ENCODE measurements at places on chromosomes 5 and 9. TPM values are rescaled to one million over a fixed set of nuclear protein-coding genes. Genes with fewer than 3 reads are reported as not detected.

DNA sequence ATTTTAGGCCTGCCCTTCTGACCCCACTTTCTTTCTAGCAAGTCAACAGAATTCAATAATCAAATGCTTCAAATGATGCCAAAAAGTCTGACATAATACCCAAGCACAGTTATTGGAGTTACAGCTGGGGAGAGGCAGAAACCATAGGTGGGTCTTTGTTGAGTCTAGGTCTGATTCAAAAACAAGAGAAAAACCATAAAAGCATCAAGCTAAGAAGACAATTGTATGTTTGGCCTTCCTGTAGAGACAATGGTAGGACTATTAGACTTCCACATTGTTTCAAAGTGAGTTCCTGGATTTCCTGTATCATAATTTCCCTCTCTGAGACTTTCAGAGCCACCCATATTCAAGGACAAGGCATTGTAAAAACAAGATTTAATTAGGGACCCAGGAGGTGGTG lies 16.8 kb upstream of the CCDC192 start:
- H3K36me3 ChIP-seq = no peaks in the 10 kb centered on the region
- no peaks in the 10 kb centered on the region for H3K27me3 ChIP-seq
- DNase-seq = no peak
- no peak overlapping the region for H3K27ac ChIP-seq

GRCh38 chr9:133945314-133945975 lies 46.7 kb downstream of the VAV2 start:
- H3K4me1 ChIP-seq = peaks cover 32% of the 10 kb centered on the region
- H3K27me3 ChIP-seq = no peaks in the 10 kb centered on the region
- peak; percentile 89 for DNase-seq
- peak overlapping the region; percentile 35 for H3K4me3 ChIP-seq
- H3K36me3 ChIP-seq = no peaks in the 10 kb centered on the region

Gene NRG2
- total RNA-seq = 21.0 TPM

DNA sequence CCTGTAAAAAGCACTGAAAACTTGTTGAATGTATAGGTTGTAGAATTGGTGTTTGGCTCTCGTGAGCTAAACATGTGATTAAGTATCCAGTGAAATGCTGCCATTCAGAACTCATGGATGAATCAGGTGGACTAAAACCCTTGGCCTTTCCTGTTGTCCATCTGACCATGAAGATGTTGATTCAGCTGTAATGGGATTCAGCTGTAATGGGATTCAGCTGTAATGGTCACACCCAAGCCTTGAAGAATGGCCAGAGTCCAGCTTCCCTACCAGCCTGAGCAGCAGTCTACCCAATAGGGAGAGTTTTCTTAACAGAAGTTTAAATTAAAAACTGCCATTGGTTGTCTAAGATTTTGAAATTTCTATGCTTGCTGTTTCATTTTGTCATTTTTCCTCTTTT lies 18.1 kb downstream of the MAMDC2 start:
- no peak overlapping the region for H3K27ac ChIP-seq
- no peaks in the 10 kb centered on the region for H3K36me3 ChIP-seq
- H3K4me1 ChIP-seq = no peaks in the 10 kb centered on the region
- no peaks in the 10 kb centered on the region for H3K27me3 ChIP-seq

Gene WNK2
- 0.08 TPM for total RNA-seq

DNA sequence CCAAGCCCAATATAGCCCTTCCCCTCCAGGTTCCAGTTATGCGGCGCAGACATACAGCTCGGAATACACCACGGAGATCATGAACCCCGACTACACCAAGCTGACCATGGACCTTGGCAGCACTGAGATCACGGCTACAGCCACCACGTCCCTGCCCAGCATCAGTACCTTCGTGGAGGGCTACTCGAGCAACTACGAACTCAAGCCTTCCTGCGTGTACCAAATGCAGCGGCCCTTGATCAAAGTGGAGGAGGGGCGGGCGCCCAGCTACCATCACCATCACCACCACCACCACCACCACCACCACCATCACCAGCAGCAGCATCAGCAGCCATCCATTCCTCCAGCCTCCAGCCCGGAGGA lies 6.3 kb downstream of the NR4A3 start:
- no peaks in the 10 kb centered on the region for H3K36me3 ChIP-seq
- no peak overlapping the region for H3K4me3 ChIP-seq
- H3K27me3 ChIP-seq = peaks cover 7% of the 10 kb centered on the region
- H3K4me1 ChIP-seq = peaks cover 12% of the 10 kb centered on the region
- DNase-seq = no peak

GRCh38 chr5:53087621-53088121 lies 21.9 kb downstream of the MOCS2 start:
- H3K27ac ChIP-seq = no peak overlapping the region
- H3K27me3 ChIP-seq = no peaks in the 10 kb centered on the region
- DNase-seq = no peak
- H3K4me3 ChIP-seq = no peak overlapping the region
- H3K4me1 ChIP-seq = peaks cover 11% of the 10 kb centered on the region

GRCh38 chr9:135083831-135084230 lies 3.6 kb upstream of the OLFM1 start:
- no peaks in the 10 kb centered on the region for H3K4me1 ChIP-seq
- no peak overlapping the region for H3K4me3 ChIP-seq
- no peaks in the 10 kb centered on the region for H3K36me3 ChIP-seq
- DNase-seq = no peak
- peaks cover 3% of the 10 kb centered on the region for H3K27me3 ChIP-seq

DNA sequence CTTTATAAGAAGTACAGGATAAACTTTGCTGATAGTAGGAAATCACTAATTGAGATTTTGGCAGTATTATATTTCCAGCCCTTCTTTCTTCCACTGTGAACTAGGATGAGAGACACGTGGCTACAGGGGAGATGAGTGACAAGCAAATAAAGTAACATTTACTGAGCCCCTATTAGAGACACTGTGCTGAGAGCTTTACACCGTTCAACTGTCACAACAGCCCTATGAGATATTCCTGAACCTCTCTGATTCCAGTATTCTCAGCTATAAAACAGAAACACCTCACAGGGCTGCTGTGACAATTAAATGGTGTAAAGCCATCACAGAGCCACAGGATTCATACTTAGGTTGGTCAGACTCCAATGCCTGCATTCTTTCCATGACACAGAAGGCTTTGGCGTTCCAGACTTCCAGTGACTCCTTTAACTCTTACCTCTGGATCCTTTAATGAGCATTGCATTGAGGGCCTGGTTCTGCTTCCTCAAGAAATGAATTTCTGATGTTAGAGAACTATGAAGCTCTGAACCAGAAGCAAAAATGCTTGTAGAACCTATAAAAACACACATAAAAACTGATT lies 169.0 kb downstream of the CDK5RAP2 start:
- no peak overlapping the region for H3K27ac ChIP-seq
- H3K27me3 ChIP-seq = no peaks in the 10 kb centered on the region
- H3K4me1 ChIP-seq = no peaks in the 10 kb centered on the region
- DNase-seq = no peak

Gene ZNF454
- not detected for total RNA-seq

Gene PRDM9
- not detected for total RNA-seq

GRCh38 chr9:4768681-4769080 lies 24.1 kb upstream of the RCL1 start:
- H3K36me3 ChIP-seq = no peaks in the 10 kb centered on the region
- H3K27me3 ChIP-seq = no peaks in the 10 kb centered on the region
- H3K4me3 ChIP-seq = no peak overlapping the region

Gene PCDHA1
- total RNA-seq = not detected

Gene RNF14
- 19.7 TPM for total RNA-seq

- H3K4me1 ChIP-seq = no peaks in the 10 kb centered on the region
- H3K4me3 ChIP-seq = no peak overlapping the region
- H3K27ac ChIP-seq = no peak overlapping the region
- no peak for DNase-seq
- H3K27me3 ChIP-seq = no peaks in the 10 kb centered on the region
Measured at GRCh38 chr5:1914471-1914870, 31.7 kb upstream of the IRX4 start.

- H3K4me1 ChIP-seq = peaks cover 49% of the 10 kb centered on the region
- peak overlapping the region; percentile 75 for H3K27ac ChIP-seq
- peak overlapping the region; percentile 80 for H3K4me3 ChIP-seq
- no peaks in the 10 kb centered on the region for H3K36me3 ChIP-seq
- peak; percentile 11 for DNase-seq
- no peaks in the 10 kb centered on the region for H3K27me3 ChIP-seq
Measured at GRCh38 chr9:136242918-136243525, 2.6 kb downstream of the QSOX2 start.

DNA sequence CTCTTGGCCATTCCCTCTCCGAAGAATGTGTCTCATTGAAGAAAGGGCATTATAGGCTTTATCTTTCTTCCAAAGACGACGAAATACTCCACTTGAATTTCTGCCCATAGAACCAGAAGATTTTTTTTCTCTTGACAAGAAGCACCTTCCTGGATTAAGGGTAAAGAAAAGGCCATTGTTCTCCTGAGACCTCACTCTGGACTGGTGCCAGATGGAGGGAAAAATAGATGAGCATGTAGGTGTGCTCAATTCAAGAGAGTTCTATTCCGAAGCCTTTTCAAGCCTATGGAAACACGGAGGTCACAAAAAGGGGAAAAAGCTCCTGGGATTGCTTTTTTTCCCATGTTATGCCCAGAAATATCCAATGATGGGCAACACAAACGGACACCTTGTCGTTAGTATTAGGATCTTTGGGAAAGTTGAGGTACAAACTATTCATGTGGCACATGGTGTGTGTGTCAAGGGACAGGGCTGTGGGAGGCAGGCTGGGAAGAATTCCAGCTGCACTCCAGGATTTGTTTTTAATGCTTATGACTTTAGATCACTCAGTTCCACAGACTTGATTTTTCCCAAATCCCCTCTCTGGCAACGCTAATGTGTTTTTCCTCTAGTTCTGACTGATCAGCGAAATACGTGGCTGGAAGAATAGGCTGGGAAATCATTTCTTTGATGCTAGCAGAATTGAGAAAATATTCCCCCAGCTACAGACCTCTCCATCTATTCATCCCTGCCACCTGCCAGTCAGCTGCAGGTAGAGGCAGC lies 89.9 kb downstream of the SIL1 start:
- no peak for DNase-seq
- H3K4me3 ChIP-seq = no peak overlapping the region
- no peaks in the 10 kb centered on the region for H3K36me3 ChIP-seq

DNA sequence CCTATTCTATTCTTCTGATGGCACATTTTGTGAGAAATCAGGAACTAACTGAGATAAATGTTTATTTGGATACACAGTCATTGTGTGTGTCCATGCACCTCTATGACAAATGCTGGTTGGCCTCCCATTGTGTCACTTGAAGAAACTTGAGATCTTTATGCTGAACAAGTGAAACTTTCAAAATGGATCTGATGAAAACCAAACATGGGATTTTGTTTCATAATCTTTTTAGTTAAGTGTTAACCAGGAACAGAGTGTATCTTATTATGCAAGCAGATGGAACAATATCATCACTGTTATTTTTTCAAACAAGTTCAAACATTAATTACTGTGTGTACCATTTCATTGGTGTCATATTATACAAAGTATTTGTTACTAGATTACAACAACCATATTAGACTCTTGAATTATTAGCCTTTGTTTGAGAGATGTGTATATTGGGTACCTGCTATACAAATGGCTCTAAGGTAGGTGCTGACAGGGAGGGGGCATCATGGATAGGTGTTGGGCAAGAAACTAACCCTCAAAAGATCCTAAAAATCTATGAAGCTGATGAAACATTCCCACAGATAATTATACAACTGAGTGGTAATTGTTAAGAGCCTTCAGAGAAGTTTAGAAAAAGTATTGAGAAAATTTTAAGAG lies 159.8 kb downstream of the PALM2AKAP2 start:
- DNase-seq = no peak
- H3K4me3 ChIP-seq = no peak overlapping the region
- H3K4me1 ChIP-seq = peaks cover 20% of the 10 kb centered on the region
- no peak overlapping the region for H3K27ac ChIP-seq
- no peaks in the 10 kb centered on the region for H3K27me3 ChIP-seq

Gene TRAF2
- total RNA-seq = 31.0 TPM

GRCh38 chr5:54820346-54821134 lies 164.9 kb downstream of the ESM1 start:
- no peaks in the 10 kb centered on the region for H3K36me3 ChIP-seq
- H3K4me1 ChIP-seq = no peaks in the 10 kb centered on the region
- H3K4me3 ChIP-seq = no peak overlapping the region
- no peak for DNase-seq

DNA sequence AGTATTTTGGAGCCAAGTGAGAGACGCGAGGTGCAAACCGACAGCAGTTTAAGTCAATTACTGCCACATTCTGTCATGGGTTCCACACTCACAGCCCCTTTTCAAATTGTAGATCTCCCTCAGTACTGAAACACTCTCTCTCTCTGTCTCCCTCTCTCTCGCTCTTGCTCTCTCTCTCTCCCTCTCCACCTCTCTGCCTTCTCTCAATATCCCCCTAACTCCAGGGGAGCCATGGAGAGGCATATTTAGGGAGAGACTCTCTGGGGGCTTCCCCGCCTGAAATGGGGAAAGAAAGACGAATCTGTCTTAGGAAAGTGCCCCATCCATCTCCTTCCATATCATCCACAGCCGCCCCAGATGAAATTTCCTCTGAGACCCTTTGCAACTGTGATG lies 1.6 kb downstream of the BRINP1 start:
- no peak for DNase-seq
- H3K36me3 ChIP-seq = no peaks in the 10 kb centered on the region
- no peaks in the 10 kb centered on the region for H3K4me1 ChIP-seq
- no peak overlapping the region for H3K4me3 ChIP-seq

Gene PCDHGA5
- 0.23 TPM for total RNA-seq

GRCh38 chr5:139177809-139178588 lies 20.2 kb downstream of the SIL1 start:
- peak overlapping the region; percentile 71 for H3K27ac ChIP-seq
- H3K4me1 ChIP-seq = peaks cover 32% of the 10 kb centered on the region
- no peak overlapping the region for H3K4me3 ChIP-seq

DNA sequence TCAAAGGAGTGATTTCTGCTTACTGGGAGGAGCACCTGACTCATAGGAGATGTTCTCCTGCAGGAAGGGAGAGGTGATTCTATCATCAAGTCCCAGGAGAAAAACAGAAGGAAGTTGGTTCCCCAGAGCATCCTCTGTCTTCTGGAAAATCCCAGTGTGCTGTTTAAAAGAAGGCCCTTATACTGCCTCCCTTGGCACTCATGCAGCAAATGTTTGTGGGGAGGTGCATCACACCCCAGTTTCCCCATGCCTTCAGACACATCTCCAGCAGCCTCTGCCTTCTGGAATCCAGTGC lies 63.1 kb downstream of the PPARGC1B start:
- H3K4me1 ChIP-seq = peaks cover 18% of the 10 kb centered on the region
- H3K36me3 ChIP-seq = peaks cover 2% of the 10 kb centered on the region
- no peak overlapping the region for H3K4me3 ChIP-seq
- DNase-seq = no peak
- H3K27ac ChIP-seq = peak overlapping the region; percentile 20

Gene GNG10
- 12.0 TPM for total RNA-seq

- H3K4me3 ChIP-seq = no peak overlapping the region
- H3K4me1 ChIP-seq = no peaks in the 10 kb centered on the region
- no peak for DNase-seq
- H3K36me3 ChIP-seq = no peaks in the 10 kb centered on the region
- no peaks in the 10 kb centered on the region for H3K27me3 ChIP-seq
Measured at GRCh38 chr5:147061431-147061830, 173.4 kb upstream of the STK32A start.
